Liver (tissue), 10 donors: ENCODE measurements at places on chromosomes 11 and 22.
A peak's percentile ranks its signal among the peaks of the same experiment; 100 is the strongest.

DNA sequence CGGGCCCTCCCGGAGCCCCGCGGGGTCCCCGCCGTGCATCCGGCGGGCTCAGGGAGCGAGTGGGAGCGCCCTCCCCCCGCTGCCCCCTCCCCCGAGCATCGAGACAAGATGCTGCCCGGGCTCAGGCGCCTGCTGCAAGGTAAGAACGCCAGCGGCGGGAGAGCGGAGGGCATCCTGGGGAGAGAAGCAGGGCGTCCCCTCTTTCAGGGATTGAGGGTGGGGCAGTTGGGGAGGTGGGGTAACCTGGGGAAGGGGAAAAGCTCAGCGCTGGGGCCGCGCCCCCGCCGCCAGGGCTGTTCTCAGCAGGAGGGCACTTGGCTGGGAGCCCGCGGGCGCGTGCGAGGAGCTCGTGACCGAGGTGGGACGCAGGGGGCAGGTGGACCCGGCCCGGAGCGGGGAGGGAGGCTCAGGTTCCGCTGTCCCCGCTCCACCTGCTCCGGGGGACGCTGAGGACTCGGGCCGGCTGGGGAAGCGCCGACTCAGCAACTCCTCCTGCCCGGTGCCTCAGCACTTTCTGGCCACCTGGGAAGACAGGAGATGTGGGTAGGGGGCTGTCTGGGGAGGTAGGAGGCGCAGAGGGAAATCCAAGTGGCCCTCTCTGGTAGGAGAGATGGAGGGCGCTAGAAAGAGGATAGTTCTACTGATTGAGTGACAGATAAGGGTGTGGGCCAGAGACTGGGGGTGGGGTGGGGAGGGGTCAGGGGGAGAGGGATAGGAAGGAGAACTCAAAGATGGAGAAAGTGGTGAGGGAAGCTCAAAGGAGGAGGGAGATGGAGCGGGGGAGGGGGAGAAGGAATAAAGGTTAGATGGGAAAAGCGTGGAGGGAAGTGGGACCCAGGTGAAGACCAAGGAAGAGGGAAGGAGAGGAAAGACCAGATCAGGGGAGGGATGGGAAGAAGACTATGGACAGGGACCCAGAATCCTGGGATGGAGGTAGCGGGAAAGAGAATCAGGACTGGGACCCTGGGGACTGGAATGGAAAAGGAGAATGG lies 726 bp downstream of the RTN4RL2 start:
- DNase-seq = no peak

- DNase-seq = no peak
Measured at GRCh38 chr11:34349882-34350281, 7.9 kb downstream of the ABTB2 start.

DNA sequence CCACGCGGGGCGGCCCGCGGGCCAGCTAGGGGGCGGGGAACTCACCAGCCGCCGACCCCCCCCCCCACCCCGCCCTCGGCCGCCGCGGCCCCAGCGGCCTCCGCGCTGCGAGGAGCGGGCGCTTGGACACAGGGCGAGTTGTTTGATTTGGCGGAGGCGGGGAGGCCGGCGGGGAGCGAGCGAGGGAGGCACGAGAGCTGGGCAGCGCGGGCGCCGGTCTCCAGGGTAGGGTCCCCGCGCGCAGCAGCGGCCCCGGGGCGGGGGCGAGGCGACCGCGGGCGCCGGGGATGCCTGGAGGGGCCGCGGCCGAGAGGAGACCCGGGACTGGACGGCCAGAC lies 64.4 kb downstream of the NAV2 start:
- DNase-seq = peak; percentile 42

DNA sequence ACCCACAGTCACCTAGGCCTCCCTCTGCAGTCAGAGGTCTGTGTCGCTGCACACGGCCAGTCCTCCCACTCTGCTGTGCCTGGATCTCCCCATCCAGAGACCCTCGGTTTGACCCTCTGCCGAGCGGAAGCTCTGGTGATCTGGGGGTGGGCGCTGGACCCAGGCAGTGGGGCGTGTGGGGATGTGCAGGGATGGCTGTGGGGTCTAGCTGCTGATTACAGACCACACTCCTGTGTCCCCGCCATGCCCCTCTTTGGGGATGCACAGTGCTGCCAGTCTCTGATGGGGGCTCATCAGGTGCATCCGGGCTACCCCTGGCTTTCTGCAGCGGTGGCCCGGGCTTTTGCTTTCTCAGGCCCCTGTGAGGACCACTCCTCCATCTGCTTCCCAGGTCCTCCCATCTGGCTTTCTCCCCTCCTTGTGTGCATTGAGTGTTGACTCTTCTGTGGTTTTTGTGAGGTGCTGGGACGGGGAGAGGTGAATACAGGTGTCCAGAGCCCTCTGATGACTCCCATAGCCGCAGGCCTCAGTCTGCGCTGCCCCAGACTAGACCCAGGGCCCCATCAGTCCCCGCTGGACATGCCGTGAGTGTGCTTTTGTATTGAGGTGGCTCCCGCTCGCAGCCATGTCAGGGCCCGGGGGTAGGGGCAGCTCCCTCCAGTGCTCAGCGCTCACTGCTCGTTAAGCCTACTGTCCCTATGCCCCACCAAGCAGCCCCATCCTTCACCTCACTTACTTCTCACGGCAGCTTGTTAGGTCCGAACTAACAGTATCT lies 251.6 kb downstream of the TBC1D22A start:
- no peak for DNase-seq

DNA sequence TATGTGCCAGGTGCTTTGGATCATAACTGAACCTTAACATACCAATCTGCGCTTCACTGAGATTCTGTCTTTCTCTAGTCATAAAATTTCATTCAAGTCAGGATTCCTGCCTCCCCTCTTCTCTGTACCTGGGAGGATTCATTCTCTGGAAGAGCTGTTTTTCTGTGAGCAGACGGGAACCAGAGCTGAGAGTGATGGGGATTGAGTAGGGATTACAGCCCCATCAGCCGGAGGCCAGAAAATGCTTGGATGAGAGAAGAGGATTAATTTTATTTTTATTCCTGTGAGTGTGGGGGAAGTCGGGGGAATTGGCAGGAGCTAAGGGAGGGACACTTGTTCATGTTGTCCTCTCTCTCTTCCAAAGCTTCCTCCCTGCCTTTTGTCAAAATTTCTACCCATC lies 4.7 kb downstream of the STX3 start:
- DNase-seq = no peak

GRCh38 chr11:924406-925157 lies 1.1 kb upstream of the AP2A2 start:
- DNase-seq = no peak

DNA sequence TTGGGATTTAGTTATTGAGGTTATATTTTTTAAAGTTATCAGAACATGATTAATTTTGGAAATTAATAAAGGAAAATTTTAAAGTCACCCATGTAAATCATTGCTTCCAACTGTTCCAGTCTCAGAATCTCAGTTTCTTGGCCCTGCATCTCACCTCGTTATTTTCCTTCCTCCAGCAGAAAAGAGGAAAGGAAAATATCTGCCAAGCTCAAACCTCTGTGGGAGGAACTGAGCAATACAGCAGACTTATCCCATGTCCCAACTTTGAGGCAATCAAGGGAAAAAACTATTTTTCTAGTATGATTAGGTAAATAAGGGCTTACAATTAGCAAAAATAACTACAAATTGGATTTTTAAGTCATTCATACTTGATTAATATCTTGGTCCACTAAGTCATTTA lies 30.1 kb downstream of the ELMOD1 start:
- DNase-seq = no peak

DNA sequence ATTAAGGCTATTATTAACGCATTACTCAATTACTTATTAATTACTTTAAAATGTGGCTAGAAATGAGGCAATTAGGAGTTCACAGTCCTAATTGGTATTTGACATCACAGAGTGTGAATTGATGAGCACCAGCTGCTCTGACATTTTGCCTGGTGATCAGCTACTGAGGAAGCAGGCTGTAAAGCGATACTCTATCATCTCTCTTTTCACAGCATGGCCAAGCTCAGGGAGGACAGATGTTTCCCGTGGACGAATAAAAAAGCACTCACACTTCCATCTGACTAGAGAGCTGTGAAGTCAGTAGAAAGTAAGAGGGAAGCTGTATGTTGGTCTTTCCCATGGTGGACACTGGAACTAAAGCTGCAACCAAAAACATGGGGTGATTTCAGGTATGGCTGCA lies 29.1 kb upstream of the SYT9 start:
- no peak for DNase-seq

DNA sequence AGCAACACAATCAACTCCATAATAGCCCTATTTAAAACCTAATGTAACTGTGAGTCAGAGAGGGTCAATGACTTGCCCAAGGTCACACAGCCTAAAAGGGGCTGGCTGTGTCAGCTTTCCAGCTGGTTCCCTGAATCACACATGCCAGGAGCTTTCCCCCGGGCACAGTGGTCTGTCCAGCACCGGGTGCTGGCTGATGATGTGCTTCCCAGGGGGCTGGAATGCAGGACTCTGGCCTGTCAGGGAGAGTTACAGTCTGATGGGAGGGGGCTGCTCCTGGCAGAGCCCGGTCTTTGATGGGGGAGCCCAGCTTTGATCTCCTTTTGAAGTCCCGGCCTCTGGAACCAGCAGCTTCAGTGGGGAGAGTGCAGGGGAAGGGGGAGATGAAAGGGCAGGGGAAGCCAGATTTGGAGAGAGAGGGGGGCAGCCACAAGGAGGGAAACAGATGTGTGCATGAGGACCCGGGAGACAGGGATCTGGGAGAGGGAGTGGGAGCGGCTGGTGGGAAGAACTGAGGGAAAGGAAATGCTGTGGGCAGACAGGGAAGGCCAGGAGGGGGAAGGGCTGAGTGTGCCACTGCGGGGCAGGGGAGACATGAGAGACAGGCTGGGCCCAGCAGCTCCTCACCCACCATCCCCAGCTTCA lies 102.7 kb downstream of the NECTIN1 start:
- DNase-seq = no peak

GRCh38 chr11:78656327-78656726 lies 81.7 kb upstream of the NARS2 start:
- DNase-seq = no peak

DNA sequence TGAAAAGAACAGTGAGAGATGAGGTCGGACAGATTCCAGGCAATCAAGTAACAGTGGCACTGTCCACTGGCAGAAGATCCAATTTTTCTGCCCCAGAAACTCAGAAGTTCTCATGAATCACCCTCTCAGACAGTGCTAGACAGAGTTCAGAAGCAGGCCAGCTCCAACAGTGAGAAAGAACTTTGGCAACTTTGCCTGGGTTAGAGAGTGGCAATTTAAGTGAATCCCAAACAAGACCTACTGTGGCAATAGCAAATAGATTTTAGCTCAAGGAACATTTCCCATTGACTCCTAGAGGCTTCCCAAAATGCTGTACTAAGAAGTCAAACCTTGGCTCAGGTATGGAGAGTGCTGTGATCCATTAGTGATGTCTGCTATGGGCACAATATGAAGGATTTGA lies 12.3 kb downstream of the CD44 start:
- DNase-seq = no peak

- DNase-seq = no peak
Measured at GRCh38 chr11:100769165-100769564, 82.1 kb downstream of the ARHGAP42 start.

- no peak for DNase-seq
Measured at GRCh38 chr11:63608353-63609345, 5.6 kb downstream of the PLAAT3 start.

DNA sequence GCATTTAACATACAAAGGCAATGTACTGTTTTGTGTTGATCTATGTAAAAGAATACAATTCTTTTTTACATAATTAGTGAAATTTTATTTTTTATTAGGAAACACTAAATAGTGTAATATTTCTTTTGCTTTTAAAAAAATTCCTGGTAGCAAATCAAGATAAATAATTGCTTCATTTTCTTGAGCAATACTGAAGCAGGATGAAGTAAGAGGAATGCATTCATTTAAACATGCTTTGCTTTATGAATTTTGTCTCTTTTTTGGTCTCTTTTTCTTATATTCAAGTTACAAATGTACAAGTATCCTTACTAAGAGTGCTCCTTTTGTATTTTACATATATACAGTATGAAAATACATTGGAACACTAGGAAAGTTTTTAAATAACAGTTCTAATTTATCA lies 144.4 kb upstream of the TEAD1 start:
- DNase-seq = no peak

- no peak for DNase-seq
Measured at GRCh38 chr11:3202759-3203158, 15.9 kb downstream of the MRGPRG start.

DNA sequence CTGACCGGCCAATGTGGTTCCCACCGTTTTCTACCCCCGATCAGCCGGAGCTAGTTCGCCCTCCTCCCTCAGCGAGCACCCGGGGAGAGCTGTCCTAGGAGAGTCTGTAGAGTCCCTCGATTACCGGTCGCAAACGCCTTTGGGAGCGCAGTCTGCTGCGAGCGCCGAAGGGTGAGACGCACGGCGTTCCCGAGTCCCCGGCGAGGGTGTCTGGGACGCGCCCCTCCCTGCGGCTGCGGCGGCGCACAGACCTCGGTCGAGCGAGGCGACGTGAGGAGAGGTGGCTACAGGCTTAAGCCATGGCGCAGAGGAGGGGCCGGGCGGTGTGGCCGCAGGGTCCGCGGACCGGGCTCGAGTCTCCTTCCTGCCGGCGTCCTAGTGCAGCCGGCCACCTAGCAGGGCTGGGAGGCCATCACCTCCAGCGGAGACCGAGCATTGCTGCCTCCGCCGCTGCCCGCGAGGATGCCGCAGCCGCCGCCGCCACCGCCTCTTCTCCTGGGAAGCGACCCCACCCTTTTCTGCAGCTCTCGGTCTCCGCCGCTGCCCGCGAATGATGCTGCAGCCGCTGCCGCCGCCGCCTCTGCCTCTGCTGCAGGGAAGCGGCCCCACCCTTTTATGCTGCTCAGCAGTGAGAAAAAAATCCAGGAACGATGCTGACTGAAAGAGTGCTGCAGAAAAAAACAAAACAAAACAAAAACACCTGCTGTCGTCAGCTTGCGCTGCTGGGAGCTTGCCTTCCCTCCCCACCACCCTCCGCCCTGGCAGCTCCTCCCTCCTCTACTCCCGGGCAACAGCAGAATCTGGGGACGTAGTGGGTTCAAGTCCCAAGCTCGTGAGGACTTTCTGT lies at the start of gene MAP6:
Gene MAP6 (minus strand): TSS at position 588 of the 847 bp plus-strand sequence. CDS start 669 bp downstream, outside the sequence.
- peak; percentile 39 for DNase-seq

GRCh38 chr11:100941033-100941432 lies 188.6 kb downstream of the PGR start:
- DNase-seq = no peak

GRCh38 chr22:41998361-41999261 lies at the start of gene WBP2NL:
TSS of gene WBP2NL (plus strand) at chr22:41998788. CDS start at chr22:41998819, 31 bp downstream.
- peak; percentile 81 for DNase-seq

DNA sequence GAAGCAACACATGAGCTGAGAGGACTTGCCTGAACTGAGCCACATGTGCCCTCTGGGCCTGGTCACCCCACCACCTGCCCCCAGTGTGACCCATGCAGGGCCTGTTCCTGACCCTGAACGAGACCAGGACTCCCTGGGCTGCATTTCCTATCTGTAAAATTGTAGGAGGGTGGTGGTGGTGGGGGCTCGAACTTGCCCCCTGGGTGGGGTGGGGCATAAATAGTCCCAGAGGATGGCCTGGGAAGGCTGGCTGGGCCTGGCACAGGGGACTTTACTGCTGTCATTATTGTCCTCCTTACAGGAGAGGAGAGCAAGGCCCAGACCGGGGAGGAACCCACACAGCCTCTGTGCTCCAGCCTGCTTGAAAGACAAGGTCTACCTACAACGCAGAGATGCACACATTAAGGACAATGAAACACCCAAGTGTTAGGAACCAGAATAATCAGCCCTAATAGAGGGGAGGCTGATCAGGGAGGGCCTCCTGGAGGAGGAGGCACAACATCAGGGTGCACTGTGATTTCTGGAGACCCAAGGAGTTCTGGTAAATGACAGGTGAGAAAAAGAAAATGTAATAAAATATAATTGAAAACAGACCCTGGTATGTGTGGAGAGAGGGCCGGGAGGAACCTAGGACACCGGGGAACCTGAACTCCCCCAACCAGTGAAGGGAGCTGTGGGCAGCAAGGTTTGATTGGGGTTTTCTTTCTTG lies 2.8 kb upstream of the AIFM3 start:
- DNase-seq = no peak
